ENCODE measurements at places on chromosomes 2 and 18. TPM values are rescaled to one million over a fixed set of nuclear protein-coding genes. Genes with fewer than 3 reads are reported as not detected.

RBBP8 gene
- total RNA-seq: 2.5 TPM

IL36B gene
- not detected for total RNA-seq

LRP1B gene
- not detected for total RNA-seq

CNRIP1 gene
- not detected for total RNA-seq

DNA sequence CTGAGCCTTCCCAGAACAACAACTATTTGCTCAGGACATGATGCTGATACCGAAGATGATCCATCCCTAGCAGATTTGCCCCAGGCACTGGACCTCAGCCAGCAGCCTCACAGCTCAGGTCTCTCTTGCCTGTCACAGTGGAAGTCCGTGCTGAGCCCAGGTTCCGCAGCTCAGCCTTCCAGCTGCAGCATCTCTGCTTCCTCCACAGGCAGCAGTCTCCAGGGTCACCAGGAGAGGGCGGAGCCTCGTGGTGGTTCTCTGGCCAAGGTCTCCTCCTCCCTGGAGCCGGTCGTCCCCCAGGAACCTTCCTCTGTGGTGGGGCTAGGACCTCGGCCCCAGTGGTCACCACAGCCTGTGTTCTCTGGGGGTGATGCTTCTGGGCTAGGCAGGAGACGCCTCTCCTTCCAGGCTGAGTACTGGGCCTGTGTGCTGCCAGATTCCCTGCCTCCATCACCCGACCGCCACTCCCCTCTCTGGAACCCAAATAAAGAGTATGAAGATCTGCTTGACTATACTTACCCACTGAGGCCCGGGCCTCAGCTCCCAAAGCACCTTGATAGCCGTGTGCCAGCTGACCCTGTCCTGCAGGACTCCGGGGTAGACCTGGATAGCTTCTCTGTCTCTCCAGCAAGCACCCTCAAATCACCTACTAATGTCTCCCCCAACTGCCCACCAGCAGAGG lies 15.4 kb downstream of the CEP68 start:
- no peak overlapping the region for H3K4me3 ChIP-seq
- no peaks in the 10 kb centered on the region for H3K27me3 ChIP-seq
- no peak for DNase-seq
- no peak overlapping the region for H3K27ac ChIP-seq
- peaks cover 24% of the 10 kb centered on the region for H3K4me1 ChIP-seq
